RWPE1 (cell line): ENCODE measurements at places on chromosomes 13 and 19.

DNA sequence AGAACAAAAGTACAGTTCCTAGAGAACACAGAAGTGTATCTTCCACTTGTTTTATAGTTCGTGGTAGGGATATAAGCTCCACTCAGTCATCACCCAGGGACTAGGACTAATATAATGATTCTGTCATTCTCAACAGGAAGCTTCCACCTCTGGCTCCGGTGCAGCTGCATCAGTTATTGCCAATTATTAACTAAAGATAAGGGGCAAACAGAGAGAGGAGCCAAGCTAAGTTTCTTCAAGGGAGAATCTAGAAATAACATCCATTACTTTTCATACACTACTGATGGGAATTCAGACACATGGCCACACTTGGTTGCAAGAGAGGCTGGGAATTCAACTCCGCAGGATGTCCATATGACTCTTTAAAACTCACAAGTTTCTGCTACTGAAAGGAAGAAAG lies 917.9 kb downstream of the OLFM4 start:
- no peak for DNase-seq

- no peak for DNase-seq
Measured at GRCh38 chr13:95553581-95554385, 1.3 kb downstream of the CLDN10 start.

DNA sequence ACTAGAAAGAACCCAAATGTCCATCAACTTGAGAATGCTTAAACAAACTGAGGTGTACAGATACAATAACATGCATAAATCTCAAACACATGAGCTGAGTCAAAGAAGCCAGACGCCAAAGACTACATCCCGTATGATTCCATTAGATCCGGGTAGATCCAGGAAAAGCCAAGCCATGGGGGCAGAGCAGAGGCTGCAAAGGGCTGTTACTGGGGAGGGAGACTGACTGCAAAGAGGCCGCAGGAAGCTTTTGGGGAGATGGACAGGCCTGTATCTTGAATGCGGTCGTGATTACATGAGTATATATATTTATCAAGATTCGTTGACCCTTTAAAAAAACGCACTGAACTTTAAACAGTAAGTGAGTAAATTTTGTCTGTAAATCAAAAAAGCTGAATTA lies 28.7 kb downstream of the GGACT start:
- no peak for DNase-seq

DNA sequence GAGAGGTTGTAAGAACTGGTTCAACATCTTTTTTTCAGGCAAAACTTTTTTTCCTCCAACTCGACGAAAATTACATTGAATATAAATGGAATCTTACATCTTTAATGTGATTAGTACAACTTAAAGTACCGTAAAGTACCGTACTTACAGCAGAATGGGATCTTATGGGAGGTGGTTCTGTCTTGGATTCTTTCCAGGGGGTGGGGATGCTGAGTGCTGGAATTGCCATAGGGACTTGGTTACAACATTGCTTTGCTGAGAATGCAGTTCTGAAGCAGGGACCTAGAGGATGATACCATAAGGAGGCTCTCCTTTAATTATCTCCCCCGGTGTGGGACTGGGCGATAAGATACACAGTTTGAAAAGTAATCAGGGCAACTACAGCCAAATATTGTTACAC lies 186.4 kb downstream of the KLF5 start:
- DNase-seq = no peak

GRCh38 chr13:99724633-99725517 lies 223.6 kb downstream of the TM9SF2 start:
- no peak for DNase-seq

DNA sequence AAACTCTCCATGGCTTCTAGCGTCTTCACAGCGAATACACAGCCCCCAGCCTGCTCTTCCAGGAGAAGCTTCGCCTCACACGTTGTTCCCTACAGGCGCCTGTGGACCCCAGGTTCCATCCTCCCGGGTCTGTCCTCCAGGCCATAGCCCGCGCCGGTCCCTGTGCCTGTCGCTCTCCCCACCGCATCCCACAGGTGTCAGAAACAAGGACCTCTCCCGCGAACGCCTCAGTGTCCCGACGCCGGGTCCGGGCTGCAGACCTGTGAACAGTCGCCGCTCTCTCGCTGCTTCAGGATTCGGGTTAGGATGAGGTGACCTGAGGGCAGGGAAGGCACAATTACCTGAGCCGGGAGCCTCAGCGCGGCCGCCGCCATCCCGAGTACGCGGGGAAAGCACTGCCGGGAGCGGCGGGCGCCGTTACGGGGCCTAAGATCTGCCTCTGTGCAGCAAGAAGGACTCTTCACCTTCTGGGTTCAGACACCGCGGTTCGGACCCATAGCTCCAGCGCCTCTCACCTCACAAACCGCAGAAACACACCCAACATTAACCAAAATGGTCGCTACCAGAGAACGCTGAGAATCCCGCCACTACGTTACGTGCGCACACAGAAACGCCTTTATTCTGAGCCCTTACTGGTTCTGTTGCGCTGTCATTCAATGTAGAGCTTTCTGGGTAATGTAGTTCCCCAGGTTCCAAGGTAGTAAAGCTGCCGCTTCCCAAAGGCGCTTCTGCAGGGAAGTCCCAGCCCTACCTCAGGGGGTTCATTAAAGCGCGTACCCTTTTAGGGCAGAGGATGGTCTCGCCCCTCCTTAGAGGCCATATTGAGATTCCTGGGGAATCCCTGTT lies at the start of gene ZNF418:
Gene ZNF418, minus strand, starts transcription at position 583 of the 846 bp plus-strand sequence. CDS start 1,580 bp downstream, outside the sequence.
- peak; percentile 56 for DNase-seq

DNA sequence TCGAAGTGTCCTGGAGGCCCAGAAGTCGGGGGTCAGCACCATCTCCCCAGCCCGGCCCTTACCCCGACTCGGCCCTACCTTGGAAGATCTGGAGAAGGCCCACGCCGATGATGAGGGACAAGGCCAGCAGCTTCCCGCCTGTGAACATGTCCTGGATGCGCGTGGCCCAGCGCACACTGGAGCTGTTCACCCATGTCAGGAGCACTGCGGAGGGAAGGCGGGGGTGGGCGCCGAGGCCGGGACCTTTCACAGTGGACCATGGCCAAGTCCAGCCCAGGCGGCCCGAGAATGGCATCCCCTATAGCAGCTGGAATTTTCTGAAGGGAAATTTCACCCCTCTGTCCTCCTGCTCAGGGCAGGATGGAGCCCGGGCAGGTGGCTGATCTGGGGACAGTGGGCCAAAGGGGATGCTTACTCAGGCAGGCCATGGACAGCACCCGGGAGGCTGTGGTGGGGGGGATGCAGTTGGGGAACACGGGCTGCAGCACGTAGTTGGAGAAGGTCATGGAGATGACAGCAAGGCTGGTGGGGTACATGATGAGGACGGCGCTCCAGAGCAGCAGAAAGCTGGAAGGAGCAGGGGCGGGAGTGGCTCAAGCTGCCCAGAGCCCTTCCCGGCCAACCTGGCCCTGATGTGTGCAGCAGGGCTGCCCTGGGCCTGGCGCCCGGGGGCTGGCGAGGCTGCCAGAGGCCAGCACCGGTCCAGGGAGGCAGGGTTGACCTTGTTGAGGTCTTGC lies 13.0 kb downstream of the SLC7A10 start:
- DNase-seq = no peak

DNA sequence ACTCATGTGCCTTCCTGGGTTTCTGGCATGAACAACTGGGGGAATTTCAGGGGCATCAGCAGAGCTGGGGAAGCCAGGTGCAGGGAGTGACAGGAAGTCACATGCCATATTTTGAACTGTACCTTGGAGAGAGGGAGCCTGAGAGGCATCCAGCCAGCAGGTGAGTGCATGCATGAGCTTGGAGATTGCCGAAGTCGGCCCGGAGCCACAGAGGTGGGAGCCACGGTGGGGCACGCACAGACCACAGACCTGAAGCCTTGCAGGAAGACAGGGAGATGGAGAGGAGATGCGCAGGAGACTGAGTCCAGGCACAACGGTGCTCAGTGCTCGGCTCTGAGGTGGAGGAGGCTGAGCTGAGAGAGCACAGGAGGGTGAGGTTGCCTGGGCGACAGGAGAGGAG lies 55.1 kb downstream of the CDADC1 start:
- no peak for DNase-seq

DNA sequence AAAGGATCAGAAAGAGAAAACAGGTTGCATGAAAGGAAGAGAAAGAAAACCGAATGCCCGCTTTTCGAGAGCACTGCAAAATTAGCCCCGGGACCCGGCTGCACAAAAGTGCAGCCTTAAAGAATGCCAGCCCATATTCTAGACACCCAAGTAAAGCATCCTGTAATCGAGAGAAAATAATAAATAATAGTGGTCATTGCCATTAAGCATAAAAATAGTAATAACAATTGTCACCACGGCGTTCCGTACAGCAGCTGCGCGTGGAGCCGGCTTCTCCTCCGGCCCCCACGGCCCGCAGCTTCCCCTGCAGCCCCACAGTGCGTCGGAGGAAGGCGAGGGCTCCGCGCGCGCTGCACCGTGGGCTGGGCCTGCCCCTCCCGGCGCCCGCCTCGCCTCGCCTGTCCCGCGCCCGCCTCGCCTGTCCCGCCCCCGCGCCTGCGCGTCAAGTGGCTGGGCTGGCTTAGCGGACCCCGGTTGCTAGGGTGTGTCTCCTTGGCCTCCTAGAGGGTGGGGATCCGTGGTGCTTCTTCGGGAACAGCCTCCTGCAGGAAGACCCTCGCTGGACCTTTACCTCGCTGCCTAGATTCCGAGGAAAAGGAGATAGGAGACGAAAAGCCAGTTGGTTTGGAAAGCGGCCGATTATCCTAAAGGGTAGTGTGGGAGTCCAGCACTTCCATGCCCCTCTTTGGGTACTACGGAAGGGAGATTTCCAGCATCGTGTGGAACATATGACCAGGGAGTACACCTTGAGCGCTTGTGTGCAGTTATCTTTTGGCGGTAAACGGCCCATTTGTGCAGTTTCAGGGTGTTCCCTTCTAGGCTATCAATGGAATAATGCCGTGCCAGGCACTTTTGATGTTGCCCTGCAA lies at the start of gene LRRC63:
Gene LRRC63, plus strand, starts transcription at position 446 of the 869 bp plus-strand sequence. CDS start 1,107 bp downstream, outside the sequence.
- peak; percentile 40 for DNase-seq

- DNase-seq = peak; percentile 26
Measured at GRCh38 chr13:44759384-44760360, 183.5 kb upstream of the TSC22D1 start.

DNA sequence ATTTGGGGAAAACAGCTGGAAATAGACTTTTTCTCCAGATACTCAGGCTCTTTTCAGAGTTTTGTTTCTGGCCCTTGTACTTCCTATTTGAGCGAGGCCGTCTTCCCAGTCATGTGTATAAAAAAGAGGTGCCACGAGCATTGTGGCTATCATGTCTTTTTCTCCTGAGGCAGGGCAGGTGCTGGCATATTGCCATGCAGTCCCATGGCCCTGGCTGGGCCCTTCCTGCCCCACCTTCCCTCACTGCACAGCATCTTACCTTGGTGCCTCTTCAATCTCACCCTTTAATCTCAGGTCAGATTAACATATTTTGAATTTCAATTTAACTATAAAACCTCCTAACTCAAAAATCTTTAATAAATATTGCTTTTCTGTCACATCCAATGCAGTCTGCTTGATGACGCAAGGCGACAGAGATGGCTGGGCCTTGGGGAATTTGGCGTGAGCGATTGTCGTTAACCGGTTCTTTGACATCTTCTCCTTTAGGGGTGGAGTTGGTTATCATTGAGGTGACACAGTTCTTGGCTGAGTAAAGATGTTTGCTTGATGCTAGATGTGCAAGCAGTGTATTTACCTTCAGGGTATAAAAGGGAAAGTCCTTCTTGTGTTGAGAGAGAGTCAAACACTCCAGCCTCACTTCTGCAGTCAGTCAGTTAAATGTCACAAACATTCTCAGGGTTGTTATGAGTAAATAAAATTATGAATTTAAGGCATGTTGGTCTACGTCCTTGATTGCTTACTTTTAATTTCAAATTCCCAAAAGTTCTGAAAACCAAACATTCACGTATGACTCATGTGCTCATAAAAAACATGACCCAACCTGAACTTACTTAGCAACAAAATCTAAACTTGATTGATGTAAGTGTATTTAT lies 289.9 kb downstream of the MYO16 start:
- peak; percentile 55 for DNase-seq

GRCh38 chr13:20993661-20994440 lies 67.5 kb downstream of the LATS2 start:
- DNase-seq = peak; percentile 30

GRCh38 chr13:51235756-51236490 lies 13.7 kb downstream of the FAM124A start:
- no peak for DNase-seq

- peak; percentile 98 for DNase-seq
Measured at GRCh38 chr19:1747285-1748114, 5.8 kb upstream of the ONECUT3 start.

DNA sequence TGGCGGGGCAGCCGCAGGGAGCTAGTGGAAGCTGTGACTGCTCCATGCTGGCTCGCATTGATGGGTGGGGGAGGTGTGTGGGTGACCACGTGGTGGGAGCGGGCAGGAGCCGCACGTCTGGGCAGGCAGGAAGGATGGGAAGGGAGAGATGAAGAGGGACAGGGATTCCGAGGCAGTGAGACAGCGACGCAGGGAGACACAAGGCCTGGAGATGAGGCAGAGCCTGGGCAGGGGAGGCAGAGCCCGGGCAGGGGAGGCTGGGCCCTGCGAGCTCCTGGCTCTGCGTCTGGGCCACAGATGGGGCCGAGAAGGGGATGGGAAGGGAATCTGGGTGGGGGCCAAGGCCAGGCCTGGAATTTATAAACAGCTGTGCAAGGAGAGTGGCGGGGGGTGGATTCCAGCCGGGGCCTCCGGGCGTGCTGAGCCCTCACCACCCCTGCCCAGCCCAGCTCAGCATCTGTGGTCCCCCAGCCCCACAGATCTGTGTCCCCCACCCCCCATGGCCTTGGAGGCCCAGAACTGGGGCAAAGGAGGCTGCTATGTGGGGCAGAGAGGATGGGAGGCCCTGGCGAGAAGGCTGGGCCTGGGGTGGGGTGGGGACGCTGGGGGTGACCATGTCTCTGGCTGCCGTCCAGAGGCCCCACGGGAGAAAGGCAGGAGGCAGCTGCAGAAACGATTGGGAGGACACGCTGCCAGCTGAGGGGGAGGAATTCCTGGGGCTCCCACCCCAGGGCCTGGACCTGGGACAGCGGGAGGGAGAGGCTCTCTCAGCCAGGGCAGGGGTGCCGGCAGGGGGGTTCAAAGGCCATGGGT lies 6.0 kb downstream of the EHD2 start:
- DNase-seq = peak; percentile 90

DNA sequence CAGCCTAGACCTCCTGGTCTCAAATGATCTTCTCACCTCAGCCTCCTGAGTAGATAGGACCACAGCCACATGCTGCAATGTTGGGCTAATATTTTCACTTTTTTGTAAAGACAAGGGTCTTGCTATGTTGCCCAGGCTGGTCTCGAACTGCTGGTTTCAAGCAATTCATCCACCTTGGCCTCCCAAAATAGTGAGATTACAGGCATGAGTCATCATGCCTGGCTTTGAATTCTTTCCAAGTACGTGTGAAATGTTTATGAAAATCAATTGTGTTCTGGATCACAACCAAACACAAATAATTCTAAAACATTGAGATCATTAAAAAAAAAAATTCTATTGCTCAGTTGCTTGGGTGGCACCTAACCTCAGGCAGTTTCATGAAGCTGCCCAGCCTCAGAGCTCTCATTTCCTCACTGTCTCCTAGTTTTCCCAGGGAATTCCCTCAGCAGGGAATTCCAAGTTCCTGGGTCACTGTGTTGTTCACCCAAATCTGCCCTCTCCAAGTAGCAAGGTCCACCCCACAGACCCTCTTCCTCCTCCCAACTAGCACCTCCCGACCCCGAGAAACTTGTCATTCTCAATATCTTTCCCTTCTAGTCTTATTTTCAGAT lies 44.8 kb downstream of the ING1 start:
- DNase-seq = no peak
